Immature natural killer cell (primary cell): ENCODE measurements at places on chromosomes 4 and X. TPM values are rescaled to one million over a fixed set of nuclear protein-coding genes. Genes with fewer than 3 reads are reported as not detected.

DNA sequence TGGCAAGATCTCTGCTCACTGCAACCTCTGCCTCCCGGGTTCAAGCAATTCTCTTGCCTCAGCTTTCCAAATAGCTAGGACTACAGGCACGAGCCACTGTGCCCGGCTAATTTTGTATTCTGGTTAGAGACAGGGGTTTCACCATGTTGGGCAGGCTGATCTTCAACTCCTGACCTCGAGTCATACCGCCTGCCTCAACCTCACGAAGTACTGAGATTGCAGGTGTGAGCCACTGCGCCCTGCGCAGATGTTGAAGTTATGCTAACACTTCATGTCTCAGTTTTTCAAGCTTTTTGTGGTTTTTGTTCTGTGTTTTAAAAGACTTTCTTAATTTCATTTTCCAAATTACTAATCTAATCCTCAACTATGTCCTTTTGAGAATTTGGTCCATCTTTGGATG is 154.4 kb upstream of the TLL1 start:
- H3K4me3 ChIP-seq: no peak overlapping the region
- no peaks in the 10 kb centered on the region for H3K4me1 ChIP-seq
- H3K36me3 ChIP-seq: no peaks in the 10 kb centered on the region
- no peaks in the 10 kb centered on the region for H3K27me3 ChIP-seq
- H3K27ac ChIP-seq: no peak overlapping the region

DNA sequence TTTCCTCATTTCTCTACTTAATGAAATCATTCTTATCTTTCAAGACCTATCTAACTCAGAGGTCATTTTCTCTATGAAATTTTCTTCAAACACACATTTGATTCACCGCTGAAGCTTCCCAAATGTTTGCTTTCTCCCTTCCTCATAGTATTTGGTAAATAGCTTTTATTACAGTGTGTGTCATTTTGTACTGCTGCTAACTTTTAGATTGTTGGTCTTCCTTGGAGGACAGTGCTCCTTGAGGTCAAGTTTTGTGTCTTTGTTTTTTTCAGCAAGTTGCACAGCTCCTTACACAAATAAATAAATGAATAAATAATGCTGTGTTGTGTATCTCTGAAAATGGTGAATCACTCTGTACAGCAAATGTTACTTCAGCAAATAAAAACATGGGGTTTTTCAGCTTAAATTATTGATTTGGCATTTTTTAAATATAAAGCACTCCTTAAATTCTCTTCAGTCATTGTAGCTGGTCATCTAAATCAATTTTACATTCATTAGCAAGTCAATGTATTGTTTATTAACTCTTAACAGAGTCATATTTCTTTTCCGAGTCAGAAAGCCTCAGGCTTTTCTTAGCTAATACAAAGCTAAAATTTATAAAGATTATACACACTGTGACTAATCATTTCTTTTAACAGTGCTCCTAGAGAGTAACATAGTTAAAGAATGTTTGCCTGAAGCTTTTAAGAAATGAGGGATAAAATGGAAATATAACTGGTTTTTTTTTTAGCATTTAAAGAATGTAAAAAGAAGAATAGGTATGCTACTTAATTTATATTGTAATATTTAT is 30.1 kb upstream of the MAD2L1 start:
- no peaks in the 10 kb centered on the region for H3K27me3 ChIP-seq
- H3K27ac ChIP-seq: no peak overlapping the region
- DNase-seq: no peak
- H3K36me3 ChIP-seq: no peaks in the 10 kb centered on the region
- H3K4me3 ChIP-seq: no peak overlapping the region
- peaks cover 6% of the 10 kb centered on the region for H3K4me1 ChIP-seq

DNA sequence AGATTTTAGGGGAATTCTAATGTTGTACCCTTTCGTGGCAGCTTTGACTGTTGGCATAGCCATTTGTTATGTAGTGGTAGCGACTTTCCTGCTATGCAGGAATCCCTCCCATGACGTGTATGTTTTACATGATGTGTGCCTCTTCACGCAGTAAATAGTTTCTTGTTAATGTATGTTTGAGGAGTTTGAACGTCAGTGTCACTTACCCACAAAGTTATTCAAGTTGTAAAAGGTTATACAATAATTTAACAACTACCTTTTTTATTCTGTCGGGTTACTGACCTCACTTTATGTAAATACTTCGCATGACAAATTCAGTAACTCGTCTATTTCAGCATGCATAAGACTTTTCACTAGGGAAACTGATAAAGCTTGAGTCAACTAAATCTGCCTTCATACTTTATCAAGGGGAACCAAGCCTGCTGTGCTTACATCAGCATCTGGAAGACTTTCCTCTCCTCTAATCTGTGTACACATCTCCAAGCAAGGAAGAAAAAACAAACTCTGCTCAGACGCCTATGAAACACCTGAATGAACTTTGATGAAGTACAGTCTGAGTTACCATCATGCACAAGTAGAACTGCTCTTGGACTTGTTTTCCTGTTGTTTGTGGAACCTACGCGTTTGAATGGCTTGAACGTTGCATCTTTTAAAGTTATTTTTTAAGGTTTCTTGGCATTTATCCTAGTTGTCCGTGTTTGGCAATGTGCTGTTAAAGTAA is 61.2 kb downstream of the SLC9A6 start:
- no peaks in the 10 kb centered on the region for H3K4me1 ChIP-seq
- peaks cover 2% of the 10 kb centered on the region for H3K27me3 ChIP-seq
- no peak overlapping the region for H3K27ac ChIP-seq
- no peak overlapping the region for H3K4me3 ChIP-seq

- peak overlapping the region; percentile 95 for H3K4me3 ChIP-seq
- H3K4me1 ChIP-seq: peaks cover 26% of the 10 kb centered on the region
- peaks cover 5% of the 10 kb centered on the region for H3K36me3 ChIP-seq
- H3K27ac ChIP-seq: peak overlapping the region; percentile 97
- peak; percentile 54 for DNase-seq
- H3K27me3 ChIP-seq: peaks cover 36% of the 10 kb centered on the region
Measured at GRCh38 chr4:26319949-26320537, 771 bp upstream of the RBPJ start.

GRCh38 chrX:148047200-148047599 is 66.1 kb downstream of the FMR1NB start:
- no peak for DNase-seq
- no peaks in the 10 kb centered on the region for H3K36me3 ChIP-seq
- H3K27me3 ChIP-seq: peaks cover 9% of the 10 kb centered on the region
- H3K4me1 ChIP-seq: no peaks in the 10 kb centered on the region
- H3K27ac ChIP-seq: no peak overlapping the region

DNA sequence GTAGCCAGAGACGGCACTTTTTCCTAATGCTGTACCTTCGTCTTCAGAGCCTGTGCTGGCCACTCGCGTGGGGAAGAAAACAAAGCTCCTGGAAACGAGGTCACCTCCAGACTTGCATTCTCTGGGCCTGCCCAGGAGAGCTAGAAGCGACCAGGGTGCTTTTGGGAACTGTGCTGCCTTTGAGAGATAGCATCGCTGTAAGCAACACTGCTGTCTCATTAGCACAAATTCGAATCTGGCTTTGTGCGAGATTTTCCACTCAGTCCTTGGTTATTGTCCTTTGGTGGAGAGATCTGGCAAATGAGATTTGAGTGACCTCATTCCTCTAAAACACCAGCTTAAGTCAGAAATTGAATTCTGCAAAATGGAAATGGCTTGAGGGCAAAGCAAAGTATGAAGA is 66.1 kb upstream of the TLR3 start:
- no peak for DNase-seq
- no peak overlapping the region for H3K4me3 ChIP-seq
- H3K27me3 ChIP-seq: peaks cover 6% of the 10 kb centered on the region
- peaks cover 10% of the 10 kb centered on the region for H3K4me1 ChIP-seq
- H3K36me3 ChIP-seq: no peaks in the 10 kb centered on the region

DNA sequence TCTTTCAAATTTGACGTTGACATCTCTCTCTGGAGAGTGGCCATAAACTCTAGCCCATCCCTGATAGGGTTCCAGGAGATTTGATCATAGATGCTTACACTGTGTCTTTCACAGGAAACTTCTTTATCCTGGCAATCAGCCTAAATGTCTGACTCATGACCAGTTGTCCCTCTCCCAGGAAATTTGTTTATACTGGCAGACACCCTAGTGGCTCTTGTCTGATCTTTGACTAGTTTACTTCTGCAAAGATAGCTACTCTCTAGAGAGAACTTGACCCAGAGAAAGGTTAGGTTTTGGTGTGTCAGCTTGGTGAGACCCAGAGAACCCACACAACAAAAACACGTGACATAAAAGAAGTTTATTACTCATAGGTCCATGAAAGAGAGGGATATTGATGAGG is 509.8 kb downstream of the CENPC start:
- H3K27me3 ChIP-seq: no peaks in the 10 kb centered on the region
- no peak overlapping the region for H3K4me3 ChIP-seq
- no peak for DNase-seq
- no peaks in the 10 kb centered on the region for H3K4me1 ChIP-seq
- no peaks in the 10 kb centered on the region for H3K36me3 ChIP-seq

GRCh38 chr4:68367835-68368234 is 17.9 kb upstream of the YTHDC1 start:
- H3K4me3 ChIP-seq: no peak overlapping the region
- H3K27ac ChIP-seq: no peak overlapping the region
- DNase-seq: no peak

- H3K36me3 ChIP-seq: no peaks in the 10 kb centered on the region
- no peak for DNase-seq
- no peaks in the 10 kb centered on the region for H3K4me1 ChIP-seq
- peaks cover 5% of the 10 kb centered on the region for H3K27me3 ChIP-seq
Measured at GRCh38 chr4:176660561-176660960, 132.2 kb downstream of the VEGFC start.

DNA sequence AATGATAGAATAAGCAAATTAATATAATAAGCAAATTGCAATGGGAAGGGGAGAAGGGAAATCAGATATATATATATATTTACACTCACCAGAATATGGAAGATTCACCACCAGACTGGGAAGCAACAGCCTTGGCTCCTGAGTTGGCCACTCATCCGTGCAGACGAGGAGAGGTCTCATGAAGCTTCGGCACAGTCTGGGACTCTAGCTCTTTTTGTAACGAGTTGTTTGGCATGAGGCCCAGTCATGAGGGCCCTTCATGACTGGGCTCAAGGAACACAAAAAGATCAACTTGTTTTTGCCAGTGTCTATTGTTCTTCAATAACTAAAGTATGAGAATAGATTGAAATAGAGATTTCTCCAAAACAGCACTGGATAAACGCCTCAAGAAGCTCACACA is 176.4 kb downstream of the ADGRA3 start:
- H3K27me3 ChIP-seq: peaks cover 2% of the 10 kb centered on the region
- no peak overlapping the region for H3K4me3 ChIP-seq
- no peak for DNase-seq
- no peaks in the 10 kb centered on the region for H3K4me1 ChIP-seq

- no peak overlapping the region for H3K4me3 ChIP-seq
- no peak for DNase-seq
- no peaks in the 10 kb centered on the region for H3K36me3 ChIP-seq
- no peak overlapping the region for H3K27ac ChIP-seq
- H3K27me3 ChIP-seq: peaks cover 2% of the 10 kb centered on the region
- H3K4me1 ChIP-seq: no peaks in the 10 kb centered on the region
Measured at GRCh38 chr4:64538219-64538618, 129.0 kb upstream of the TECRL start.

GRCh38 chr4:128639541-128640270 is 169.8 kb upstream of the JADE1 start:
- H3K36me3 ChIP-seq: no peaks in the 10 kb centered on the region
- H3K4me1 ChIP-seq: no peaks in the 10 kb centered on the region
- no peak for DNase-seq
- no peak overlapping the region for H3K27ac ChIP-seq
- no peak overlapping the region for H3K4me3 ChIP-seq

GRCh38 chr4:76301775-76302162 is 4.8 kb upstream of the STBD1 start:
- DNase-seq: no peak
- H3K36me3 ChIP-seq: peaks cover 5% of the 10 kb centered on the region
- H3K4me1 ChIP-seq: peaks cover 38% of the 10 kb centered on the region
- peaks cover 11% of the 10 kb centered on the region for H3K27me3 ChIP-seq
- no peak overlapping the region for H3K27ac ChIP-seq

GRCh38 chrX:24148121-24148520 is 1.4 kb upstream of the ZFX start:
- peak overlapping the region; percentile 88 for H3K27ac ChIP-seq
- H3K4me3 ChIP-seq: peak overlapping the region; percentile 89

DNA sequence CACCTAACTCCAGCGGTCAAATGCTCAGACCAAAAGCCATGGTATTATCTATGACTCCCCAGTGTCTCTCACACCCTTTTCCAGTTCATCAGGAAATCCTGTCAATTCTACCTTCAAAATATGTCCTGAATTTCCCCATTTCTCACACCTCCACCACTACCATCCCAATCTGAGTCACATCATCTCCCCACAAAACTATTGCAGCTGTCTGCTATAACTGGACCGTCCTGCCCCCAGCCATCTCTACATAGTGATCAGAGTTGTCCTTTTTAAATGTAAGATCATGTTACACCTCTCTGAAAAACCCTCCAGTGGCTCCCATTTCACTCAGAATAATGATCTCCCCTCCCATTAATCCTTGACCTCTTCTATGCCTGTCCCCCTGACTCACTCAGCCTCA is 6.8 kb upstream of the ODAPH start:
- H3K27me3 ChIP-seq: no peaks in the 10 kb centered on the region
- H3K4me3 ChIP-seq: no peak overlapping the region
- no peaks in the 10 kb centered on the region for H3K4me1 ChIP-seq
- no peak for DNase-seq

DNA sequence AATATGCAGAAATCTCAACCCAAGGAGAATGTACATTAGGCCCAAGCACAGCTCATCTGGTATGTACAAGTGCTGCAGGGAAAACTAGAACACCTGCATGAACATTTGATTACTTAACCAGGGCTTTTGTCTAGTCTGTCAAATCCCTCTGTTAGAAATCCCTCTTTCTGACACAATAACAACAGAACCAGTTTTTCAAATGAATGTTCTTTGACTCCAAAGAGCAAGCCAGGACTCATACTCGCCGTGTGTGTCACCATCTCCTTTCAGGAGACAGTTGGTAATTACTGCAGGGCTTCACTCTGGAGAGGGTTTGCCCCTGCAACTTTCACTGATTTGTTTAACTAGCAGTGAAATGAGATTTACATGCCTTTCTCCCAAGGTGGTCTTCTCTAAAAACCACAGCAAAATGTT is 143.0 kb upstream of the FAM241A start:
- DNase-seq: no peak
- no peak overlapping the region for H3K27ac ChIP-seq
- peaks cover 1% of the 10 kb centered on the region for H3K27me3 ChIP-seq
- H3K36me3 ChIP-seq: peaks cover 4% of the 10 kb centered on the region
- no peak overlapping the region for H3K4me3 ChIP-seq

GRCh38 chrX:9440116-9440844 is 24.6 kb upstream of the TBL1X start:
- H3K27me3 ChIP-seq: peaks cover 2% of the 10 kb centered on the region
- H3K36me3 ChIP-seq: no peaks in the 10 kb centered on the region
- no peak for DNase-seq
- H3K4me3 ChIP-seq: no peak overlapping the region
- H3K4me1 ChIP-seq: no peaks in the 10 kb centered on the region
- H3K27ac ChIP-seq: no peak overlapping the region

Gene GPR119
- polyA plus RNA-seq: not detected

Gene SUPT20HL2
- polyA plus RNA-seq: not detected

Gene EGF
- not detected for polyA plus RNA-seq

Gene FGF13
- not detected for polyA plus RNA-seq
